Sigmoid colon (tissue), 7 donors: ENCODE measurements at places on chromosomes 12 and 14. TPM values are rescaled to one million over a fixed set of nuclear protein-coding genes. Genes with fewer than 3 reads are reported as not detected.

The LRRC9 gene
- not detected for total RNA-seq

GRCh38 chr12:67590149-67590790, 58.3 kb upstream of the DYRK2 start:
- no peaks in the 10 kb centered on the region for H3K36me3 ChIP-seq
- H3K27me3 ChIP-seq: no peaks in the 10 kb centered on the region
- no peak overlapping the region for H3K4me3 ChIP-seq
- DNase-seq: no peak

The SLC6A15 gene
- total RNA-seq: 1.1 TPM

GRCh38 chr12:31582155-31582554, 8.8 kb downstream of the DENND5B start:
- H3K27me3 ChIP-seq: no peaks in the 10 kb centered on the region
- H3K4me1 ChIP-seq: peaks cover 30% of the 10 kb centered on the region
- no peak for DNase-seq
- H3K36me3 ChIP-seq: no peaks in the 10 kb centered on the region
- H3K4me3 ChIP-seq: no peak overlapping the region
- H3K27ac ChIP-seq: no peak overlapping the region

DNA sequence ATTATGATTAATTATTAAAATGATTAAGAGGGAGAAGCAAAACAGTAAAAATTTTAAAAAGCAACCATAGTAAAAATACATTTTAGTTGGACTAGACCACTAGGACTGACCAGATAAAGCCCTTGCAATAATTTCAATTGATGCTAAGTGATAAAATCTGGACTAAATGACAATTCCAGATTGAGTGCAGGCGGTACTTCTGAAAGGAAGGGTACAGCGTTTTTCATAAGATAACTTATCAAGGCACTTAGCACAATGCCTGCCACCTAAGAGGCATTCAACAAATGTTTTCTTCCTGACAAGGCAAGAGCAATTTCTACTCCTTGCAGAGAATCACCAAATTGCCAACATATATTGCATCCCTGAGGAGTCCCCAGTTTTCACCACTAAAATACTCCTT, 37.7 kb upstream of the OAS1 start:
- H3K27me3 ChIP-seq: peaks cover 12% of the 10 kb centered on the region
- H3K4me1 ChIP-seq: no peaks in the 10 kb centered on the region
- H3K36me3 ChIP-seq: no peaks in the 10 kb centered on the region
- no peak for DNase-seq
- no peak overlapping the region for H3K4me3 ChIP-seq
